ENCODE measurements at places on chromosomes 11 and 22.

GRCh38 chr11:117071344-117071787 is 26.9 kb downstream of the SIK3 start:
- no peak for DNase-seq

- DNase-seq = no peak
Observed at GRCh38 chr11:11987503-11988022, 20.9 kb downstream of the DKK3 start.

DNA sequence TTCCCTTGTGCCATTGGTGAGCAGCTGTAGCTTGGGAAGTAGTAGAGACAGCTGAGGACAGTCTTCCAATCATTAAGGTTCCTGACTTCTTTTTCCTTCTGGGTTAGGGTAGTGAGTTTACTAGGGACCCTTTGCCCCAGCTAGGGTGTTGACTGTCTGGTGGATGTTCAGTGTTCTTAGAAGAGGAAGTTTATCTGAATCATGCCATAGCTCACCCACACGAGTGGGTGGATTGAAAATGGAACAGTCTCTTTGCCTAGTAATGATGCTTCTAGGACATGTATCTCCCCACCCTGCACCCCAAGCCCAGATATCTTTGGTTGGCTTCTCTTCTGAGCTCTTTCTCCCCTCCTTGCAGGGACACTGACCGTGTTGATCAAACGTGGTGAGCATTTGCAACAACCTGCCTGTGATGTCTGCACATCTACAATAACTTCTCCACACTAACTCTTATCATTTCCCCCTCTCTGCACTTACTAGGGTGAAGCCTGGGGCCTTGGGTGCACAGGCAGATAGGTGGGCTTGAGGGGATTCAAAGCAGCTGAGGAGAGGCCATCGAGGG is 57.1 kb upstream of the HORMAD2 start:
- no peak for DNase-seq

- DNase-seq = no peak
Observed at GRCh38 chr22:20459152-20459542, 21.5 kb upstream of the SCARF2 start.

DNA sequence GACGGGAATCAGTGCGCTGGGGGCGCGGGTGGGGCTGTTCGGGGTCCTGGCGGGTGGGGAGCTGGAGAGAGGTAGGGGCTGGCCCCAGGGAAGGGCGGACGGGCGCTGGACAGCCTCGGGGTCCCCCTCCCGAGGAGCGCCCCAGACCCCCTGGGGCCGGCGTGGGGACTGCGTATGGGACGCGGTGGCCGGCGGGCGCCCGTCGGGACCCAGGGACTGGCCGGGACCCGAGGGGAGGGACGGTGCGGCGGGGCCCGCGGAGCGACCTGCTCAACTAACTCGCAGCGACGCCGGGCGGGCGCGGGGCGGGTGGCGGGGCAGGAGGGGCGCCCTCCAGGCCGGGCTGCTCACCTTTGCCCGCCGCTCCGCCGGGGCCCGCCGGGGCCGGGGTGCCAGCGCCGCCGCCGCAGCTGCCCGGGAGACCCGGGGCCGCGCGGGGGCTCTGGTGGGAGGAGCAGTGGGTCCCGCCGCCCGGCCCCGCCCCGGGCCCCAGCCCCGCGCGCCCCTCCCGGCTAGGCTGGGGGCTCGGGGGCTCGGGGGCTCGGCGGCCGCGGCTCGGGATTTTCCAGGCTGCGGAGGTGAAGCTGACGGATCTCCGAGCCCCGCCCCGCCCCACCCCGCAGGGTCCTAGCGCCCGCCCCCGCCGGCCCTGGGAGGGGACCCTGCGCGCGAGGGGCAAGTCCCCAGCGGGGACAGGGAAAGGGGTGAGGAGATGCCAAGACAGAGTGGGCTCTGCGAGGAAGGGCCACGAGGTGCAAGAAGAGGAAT is 12.3 kb downstream of the STARD10 start:
- DNase-seq = no peak

DNA sequence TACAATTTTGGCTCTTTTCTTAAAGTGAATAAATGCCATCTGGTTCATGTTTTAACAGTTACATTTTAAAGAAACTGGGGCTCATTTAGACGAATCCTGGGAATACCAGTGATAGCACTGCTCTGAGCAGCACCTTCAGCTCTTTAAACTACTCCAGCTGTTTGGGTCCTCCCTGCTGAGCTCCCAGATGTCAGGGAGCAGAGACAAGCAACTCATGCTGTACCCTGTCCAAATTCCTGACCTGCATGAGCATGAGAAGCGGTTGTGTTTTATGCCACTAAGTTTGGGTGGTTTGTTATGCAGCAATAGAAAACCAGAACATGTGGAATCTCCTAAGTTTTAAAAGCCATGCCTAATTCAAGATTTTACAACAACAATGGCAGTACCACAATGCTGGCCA is 90.0 kb downstream of the FDX1 start:
- DNase-seq = no peak

- DNase-seq = no peak
Observed at GRCh38 chr11:120431633-120432032, 79.9 kb upstream of the GRIK4 start.

DNA sequence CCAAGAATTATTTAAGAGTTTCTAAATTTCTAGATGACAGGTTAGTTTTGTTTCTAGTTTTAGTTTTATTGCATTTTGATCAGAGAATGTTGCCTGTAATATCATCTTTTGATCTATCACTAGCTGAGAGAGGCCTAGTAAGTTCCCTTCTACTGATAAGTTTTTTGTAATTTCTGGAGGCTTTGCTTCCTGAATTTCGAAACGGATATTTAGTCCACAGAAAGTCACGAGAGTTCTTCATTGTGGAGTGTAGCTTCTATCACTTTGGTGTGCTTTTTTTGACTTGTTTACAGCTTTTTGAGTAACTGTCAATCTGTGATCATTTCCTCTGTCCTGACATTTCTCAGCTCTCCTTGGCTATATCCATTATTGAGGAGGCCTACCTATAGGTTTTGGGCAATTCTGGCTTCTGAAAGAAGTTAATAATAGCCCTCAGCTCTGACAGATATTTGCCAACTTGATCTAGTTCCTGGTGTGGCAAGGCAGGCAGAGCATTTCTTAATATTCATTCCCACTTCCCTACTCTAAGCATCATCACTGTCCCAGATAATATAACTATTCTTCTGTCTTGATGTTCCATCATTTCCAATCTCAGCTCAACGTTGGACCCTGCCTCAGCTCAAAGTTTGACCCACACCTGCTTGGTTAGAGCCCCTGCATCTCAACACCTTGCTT is 171.3 kb downstream of the BLID start:
- no peak for DNase-seq

DNA sequence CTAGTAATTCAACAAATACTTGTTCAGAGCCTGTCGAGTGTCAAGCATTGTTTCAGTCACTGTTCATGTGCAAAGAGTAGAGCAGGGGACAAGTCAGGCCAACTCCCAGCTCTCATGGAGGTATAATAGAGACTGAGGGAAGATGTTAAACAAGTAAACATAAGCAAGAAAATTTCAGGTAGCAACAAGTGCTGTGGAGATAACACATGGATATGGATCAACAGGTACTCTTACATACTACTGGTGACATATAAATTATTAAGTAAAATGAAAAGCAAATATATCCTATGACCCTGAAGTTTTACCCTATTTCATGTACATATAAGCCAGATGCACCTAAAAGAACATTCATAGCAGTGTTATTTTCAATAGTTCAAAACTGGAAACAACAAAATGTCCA is 42.7 kb downstream of the SIK2 start:
- DNase-seq = no peak

DNA sequence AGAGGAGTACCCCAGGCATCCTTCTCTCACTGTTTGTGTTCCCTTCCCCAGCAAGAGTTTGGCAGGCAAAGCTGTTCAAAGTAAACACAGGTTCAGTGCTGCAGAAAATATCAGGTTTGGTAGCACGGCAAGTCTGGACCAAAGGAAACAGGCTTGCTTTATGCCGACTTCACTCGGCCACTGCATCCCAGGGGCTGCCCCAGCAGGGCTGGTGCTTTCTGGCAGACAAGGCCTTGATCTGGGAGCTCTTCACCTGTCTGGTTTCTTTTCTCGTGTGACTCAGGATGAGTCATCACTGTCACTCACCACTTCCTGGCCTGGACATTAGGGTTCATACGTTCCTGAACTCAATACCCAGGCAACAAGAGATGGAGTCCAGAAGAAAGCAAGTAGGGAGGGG is 52.6 kb upstream of the NAV2 start:
- no peak for DNase-seq

DNA sequence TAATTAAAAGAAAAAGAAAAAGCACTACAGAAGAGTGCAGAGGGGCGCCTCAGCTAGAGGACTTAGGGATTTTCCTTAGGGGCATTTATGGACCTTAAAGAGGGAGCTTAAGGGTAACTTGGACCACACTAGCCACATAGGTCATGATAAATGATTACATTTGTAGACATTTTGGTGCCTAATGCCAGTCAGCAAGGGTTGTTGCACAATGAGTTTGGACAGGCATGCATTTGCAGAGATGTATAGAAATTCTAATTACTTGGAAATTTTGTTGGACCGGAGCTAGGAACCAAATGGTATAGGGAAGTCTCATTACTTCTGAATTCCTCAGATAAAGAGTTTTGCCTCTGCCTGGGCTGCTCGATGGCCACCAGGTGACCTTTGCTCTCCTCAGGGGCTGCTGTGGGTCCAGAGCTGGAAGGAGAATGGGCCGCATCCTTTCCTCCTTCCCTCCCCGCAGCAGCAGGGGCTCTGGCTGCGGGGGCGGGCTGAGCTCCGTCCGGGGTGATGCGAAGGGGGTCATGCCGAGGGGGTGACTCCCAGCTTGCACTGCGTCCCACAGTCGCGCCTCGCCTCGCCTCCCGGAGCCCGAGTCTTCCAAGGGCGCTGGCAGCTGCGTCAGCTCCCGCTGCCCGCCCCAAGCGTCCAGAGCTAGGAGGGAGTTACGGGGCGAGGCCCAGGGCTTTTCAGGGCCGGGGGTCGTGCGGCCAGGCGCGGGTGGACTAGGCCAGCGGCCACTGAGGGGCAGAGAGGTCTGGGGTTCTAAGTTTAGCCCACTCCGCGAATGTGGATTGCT is 20.3 kb upstream of the MALAT1 start:
- DNase-seq = no peak

DNA sequence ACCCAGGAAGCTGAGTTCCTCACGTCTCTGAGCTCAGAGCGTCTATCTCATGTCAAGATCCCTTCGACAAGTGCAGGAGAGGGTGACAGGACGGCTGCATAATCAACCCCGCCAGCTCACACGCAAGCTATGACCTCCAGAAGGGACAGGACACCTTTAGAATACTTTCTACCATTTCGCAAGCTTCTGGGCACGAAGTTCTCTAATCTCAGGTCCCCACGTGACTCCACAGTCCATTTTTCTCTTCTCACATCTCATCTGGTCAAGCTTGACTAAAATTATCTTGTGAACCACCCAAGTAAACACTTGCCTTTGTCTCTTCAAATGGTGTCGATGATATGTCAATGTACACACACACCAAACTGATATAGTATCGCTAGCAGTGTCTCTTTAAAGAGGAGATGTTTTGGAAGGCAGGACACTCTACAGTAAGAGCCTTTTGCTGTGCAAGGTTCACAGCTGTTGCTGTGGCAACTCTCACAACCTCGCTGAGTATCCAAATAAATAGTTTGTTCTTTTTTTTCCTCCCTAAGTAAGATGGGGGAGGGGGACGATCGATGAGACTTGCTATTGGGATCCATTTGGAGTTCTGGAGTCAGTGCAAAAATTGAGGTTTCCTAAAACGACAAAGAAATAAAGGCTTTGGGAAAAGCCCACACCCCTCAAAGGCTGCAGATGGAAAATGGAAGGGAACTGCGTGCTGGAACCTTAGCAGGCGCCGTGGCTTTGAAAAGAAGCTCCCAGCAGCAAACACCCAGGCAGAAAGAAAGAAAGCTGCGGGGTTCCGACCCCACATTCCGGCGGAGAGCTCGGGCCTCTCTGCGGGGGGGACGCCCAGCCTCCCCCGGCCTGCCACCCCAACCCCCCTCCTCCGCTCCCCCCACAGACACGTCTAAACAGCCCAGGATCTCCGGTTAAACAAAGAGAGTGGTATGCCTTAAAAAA is 215.4 kb upstream of the UBASH3B start:
- no peak for DNase-seq

DNA sequence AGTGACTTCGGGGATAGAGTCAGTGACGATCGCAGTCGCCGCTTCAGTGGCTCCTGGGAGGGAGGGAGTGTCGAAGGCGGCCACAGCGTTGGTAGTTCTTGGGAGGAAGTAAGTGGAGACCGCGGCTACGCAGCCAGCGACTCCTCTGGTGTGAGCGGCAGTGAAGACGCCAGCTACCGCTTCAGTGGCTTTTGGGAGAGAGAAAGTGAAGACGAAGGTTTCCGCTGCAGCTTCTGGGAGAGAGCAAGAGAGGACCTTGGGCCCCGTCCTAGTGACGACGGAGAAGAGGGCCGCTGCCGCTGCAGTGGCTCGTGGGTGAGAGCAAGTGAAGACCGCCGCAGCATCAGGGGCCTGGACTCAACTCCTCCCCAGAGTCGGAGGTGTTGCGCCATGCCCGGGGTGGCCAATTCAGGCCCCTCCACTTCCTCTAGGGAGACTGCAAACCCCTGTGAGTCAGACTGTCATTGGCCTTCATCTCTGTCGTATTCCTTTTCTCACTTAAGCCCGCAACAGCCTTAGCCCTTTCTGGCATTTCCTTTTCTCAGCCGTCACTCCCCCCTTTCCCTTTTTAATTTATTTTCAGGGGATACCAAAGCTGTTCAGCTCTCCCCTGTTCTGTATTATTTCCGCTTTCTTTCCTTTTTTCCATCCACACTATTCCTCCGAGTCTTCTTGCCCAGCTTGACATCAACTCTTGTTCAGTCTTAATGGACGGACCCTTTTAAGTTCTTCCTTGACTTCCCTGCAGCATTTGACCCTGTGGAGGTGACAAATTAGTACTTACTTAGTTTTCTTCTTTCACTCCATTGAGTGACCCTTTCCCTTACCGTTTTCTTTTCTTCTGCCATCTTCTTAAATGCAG is 1.0 kb downstream of the ANKRD42 start:
- peak; percentile 85 for DNase-seq

DNA sequence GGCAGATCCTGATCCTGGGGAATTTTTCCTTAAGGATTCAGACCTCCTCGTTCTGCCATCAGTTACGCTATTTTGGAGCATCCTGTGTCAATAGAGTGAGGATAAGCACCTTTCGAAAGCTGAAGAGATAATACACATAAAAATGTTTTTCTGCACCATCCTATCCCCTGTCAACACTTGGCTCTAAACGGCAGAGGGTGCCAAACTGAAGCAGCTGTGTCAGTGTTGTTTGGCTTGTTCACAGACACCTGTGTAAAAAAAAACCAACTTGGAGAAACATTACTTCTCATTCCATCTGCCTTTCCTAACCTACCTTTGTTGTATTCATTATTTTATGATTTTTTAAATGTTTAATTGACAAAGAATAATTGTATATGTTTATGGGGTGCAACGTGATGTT is 417.0 kb upstream of the DDI1 start:
- DNase-seq = no peak

DNA sequence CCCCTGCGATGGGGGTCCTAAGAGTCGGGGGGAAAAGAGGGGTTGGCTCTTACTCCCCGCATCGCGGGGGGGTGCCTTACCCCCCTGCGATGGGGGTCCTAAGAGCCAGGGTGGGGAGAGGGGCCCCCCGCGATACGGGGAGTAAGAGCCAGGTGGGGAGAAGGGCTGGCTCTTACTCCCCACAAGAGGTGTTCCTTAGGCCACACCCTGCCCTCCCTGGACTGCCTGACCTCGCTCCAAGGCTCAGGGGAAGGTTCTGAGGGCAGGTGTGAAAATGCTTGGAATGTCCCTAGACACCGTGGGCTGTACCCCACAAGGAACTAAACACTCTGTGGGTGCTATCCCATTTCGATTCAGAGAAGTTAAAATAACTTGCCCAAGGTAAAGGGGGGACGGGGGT is 7.8 kb downstream of the UNC93B1 start:
- no peak for DNase-seq

- no peak for DNase-seq
Observed at GRCh38 chr11:35711173-35711910, 48.8 kb downstream of the TRIM44 start.

- peak; percentile 78 for DNase-seq
Observed at GRCh38 chr11:44955015-44955738, 4.5 kb upstream of the TP53I11 start.

All from KBM-7 (cell line).